Stimulated activated CD8-positive, alpha-beta memory T cell treated with anti-CD3 and anti-CD28 coated beads, Interleukin-2, amount 100 ng/mL, for 1 hour (primary cell): ENCODE measurements at places on chromosomes 12 and 14.
A peak's percentile ranks its signal among the peaks of the same experiment; 100 is the strongest.

GRCh38 chr12:113537751-113538087 is 66.0 kb upstream of the LHX5 start:
- DNase-seq = no peak

DNA sequence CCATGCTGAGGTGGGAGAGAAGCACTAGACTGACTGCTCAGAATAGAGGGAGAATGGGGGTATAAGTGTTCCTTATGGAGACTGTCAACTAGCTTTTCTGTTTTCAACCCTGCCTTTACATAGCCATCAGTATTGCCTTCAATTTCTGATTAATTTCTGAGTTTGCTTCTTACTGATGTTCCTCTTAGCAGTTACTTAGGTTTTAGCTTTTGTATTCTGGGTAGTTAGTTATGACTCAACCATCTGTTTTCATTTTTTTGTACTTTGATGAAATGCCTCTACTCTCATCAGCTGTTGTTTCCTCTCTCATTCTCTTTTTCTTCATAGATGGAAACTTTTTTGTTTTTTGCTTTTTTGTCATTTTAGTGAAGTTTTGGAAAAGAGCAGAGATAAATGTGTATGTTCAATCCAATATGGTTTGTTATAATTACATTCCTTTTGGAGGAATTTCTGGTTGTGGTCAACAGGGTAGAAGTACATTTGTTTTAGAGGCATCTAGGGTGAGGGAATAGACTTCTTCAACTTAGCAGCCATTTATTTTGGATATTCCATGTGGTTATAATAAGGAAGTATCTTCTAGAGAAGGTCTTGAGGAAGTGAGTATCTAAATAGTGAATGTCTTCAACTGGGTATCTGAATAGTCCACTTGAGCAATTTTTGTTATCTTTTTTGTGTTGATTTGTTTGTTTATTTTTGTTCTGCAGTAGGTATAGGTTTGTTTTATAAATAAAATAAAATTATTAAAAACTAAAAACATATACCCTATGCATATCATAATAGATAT is 29.6 kb downstream of the PMCH start:
- no peak for DNase-seq

GRCh38 chr14:76491172-76491930 is 115.4 kb downstream of the ESRRB start:
- no peak for DNase-seq

GRCh38 chr12:93583627-93584392 is 11.3 kb downstream of the SOCS2 start:
- no peak for DNase-seq

DNA sequence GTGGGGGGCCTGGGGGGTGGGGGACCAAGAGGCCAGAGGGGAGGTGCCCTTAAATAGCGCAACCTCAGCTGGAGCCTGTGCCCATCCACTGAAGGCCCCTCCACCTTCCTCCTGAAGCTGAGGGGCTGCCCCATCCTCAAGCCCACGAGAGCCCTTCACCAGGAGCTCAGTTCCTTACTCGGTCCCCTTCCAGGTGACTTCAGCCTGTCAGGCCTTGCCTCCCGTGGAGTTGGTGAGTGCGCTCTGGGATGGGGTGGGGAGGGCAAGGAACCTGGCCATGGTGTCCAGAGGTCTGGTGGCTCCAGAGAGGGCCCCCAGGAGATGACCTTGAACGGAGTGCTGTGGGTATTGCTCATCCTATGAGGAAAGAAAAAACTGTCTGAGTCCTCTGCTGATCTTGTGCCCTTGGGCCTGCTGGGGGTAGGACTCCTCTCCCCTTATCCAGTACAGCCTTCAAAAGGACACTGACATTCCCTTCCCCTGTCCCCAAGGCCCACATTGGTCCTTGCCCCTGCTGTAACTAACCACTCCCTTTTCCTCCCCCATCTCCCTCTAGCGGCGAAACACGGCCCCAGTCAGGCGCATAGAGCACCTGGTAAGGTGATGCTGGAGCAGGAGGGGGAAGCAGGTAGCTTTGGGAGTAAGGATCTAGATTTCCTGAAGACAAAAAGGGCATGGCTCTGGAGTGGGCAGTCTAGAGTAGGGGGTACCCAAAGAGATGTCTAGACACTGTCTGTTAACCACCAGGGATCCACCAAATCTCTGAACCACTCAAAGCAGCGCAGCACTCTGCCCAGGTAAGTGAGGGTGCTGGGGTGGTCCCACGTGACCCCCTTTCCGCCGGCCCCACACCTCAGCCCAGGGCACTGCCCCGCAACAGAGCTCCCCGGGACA is 3.6 kb downstream of the TNS2 start:
- DNase-seq = peak; percentile 17
